ENCODE measurements at places on chromosomes 2 and 18.

DNA sequence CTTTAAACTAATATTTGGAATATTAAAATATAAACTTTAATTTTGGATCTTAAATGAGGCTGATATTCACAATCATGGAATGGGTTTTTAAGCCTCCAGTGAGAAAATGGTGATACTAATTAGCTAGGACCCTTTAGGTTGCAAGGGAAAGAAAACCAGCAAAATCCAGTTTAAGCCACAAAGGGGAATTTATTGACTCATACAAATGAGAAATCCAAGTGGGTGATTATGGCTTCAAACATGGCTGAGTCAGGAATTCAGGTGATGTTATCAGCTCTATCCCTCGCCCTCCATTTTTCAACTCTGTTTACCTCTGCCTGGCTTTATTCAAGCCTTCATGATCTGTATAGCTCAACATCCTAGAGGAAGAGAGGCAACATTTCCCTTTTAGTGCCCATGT, 75.3 kb upstream of the DLX2 start:
- DNase-seq = no peak

DNA sequence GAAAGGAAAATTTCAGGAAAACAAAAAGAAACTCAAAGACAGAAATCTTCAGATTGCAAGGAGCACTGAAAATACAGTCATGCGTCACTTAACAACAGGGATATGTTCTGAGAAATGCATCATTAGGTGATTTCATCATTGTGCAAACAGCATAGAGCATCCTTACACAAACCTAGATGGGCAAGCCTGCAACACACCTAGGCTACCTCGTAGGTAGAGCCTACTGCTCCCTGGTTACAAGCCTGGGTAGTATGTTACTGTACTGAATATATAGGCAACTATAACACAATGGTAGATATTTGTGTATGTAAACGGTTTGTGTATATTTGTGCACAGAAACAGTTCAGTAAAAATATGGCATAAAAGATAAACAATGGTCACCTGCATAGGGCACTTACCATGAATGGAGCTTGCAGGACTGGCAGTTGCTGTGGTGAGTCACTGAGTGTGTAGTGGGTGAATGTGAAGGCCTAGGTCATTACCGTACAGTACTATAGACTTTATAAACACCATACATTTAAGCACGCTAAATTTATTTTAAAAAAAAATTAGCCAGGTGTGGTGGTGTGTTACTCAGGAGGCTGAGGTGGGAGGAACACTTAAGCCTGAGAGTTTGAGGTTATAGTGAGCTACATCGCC, 33.4 kb downstream of the SFXN5 start:
- DNase-seq = no peak

- DNase-seq = no peak
These were observed 91.5 kb downstream of the LIMS1 start for GRCh38 chr2:108625828-108626195.

GRCh38 chr2:163812926-163813520, 77.2 kb upstream of the FIGN start:
- no peak for DNase-seq

- DNase-seq = no peak
These were observed 95.4 kb upstream of the AQP4 start for GRCh38 chr18:26960911-26961310.

GRCh38 chr2:45323344-45323743, 287.7 kb downstream of the SRBD1 start:
- no peak for DNase-seq

GRCh38 chr2:27638037-27638637, 9.3 kb downstream of the GPN1 start:
- DNase-seq = no peak

DNA sequence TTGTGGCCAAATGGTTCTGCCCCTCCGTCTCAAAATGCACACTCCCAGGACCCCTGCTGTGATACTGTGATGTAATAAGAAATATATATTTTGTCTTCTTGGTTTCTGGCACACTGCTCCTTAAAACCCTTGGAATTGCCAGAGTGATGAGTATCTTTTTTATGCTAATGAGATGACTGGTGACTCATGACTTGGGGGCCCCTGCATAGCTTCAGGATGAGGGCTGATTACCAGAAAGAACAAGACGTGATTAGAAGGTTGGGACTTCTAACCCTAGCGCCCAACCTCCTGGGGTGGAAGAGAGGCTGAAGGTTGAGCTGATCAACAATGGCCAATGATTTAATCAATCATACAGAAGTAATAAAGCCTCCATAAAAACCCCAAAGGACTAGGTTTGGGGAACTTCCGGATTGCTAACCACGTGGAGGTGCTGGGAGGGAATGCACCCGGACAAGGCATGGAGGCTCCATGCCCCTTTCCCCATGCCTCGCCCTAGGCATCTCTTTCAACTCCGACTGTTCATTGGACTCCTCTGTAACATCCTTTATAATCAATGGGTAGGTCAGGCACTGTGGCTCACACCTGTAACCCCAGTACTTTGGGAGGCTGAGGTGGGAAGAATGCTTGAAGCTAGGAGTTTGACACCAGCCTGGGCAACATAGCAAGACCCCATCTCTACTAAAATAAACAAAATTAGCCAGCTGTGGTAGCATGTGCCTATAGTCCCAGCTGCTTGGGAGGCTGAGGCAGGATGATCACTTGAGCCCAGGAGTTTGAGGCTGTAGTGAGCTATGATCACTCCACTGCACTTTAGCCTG, 89.1 kb downstream of the HS1BP3 start:
- DNase-seq = no peak
